ENCODE measurements at places on chromosomes 5 and 9. TPM values are rescaled to one million over a fixed set of nuclear protein-coding genes. Genes with fewer than 3 reads are reported as not detected.

The PCA3 gene
- not detected for total RNA-seq

The FOXD1 gene
- 2.6 TPM for total RNA-seq

The IL13 gene
- total RNA-seq: not detected

The PCDHA10 gene
- 2.9 TPM for total RNA-seq

The GOLGA1 gene
- 23.3 TPM for total RNA-seq

The SCGB3A2 gene
- total RNA-seq: not detected

The HTR4 gene
- total RNA-seq: 3.8 TPM

The OGN gene
- 154 TPM for total RNA-seq

DNA sequence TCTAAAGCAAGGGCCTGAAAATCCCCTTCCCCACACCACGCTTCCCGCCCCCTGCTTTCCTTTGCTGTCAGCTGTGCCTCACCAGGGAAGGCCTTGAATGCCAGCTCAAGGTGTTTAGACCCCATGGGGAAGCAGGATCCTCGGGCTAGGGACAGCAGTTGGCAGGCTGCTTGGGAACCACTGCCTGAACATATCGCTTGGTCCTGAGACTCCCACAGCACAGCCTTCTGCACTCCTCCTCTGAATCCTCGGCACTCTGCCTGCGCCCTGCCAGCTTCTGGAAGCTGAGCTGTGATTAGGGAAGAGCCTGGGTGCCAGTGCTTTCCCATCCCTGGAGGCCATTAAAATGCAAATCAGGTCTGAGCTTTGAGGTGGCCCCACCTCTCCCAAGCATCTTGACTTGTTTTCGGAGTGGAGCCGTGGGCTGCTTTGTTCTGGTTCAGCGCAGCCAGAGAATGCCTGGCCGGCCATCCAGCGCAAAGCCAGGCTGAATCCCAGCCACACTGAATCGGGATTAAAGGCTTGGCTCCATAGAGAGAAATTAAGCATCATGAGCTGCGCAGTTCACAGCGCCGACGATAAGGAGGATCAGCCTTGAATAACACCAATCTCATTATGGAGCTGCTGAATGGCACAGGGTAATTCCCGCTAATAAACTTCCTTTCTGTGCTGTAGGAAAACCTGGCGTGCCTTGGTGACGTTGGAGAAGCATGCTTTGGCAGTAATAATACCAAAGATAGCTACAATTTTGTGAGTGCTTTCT is 40.0 kb downstream of the AMBP start:
- peak; percentile 8 for DNase-seq

- no peak for DNase-seq
These were observed 1.7 kb downstream of the TESK1 start for GRCh38 chr9:35606726-35607125.

DNA sequence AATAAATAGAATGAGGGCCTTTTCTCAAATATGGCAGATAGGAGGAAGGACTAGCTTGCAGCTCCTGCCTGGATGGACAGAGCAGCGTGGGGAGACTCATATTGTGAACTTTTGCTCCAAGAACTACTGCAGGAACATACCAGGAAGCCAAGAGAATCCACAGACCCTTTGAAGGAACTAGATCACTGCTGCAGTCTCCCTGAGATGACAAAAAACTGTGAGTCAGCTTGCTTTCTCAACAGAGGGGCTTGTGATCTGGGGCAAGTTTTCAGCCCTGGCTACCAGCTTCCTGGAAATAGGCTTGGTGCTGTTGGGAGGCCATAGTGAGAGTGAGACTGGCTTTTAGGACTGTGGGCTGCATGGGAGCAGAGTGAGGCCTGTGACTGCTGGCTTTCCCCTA is 170.6 kb upstream of the TRIM32 start:
- DNase-seq: no peak

DNA sequence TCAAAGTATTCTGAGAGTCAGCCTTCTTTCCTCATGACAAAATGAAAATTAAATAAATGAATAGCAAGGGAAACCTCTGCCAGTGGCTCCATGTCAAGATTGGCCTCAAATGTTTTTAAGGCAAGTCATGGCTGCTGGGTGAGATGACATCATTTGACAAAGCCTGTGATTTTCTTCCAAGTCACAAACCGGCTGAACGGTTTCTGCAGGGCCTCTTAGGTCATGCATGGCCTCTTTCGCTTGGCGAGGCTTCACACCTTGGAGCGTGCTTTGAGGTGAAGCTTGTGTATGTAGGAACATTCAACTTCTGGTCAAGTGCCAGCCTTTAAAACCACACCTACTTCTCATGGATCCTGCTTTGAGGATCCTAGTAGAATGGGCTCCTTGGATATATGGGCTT is 161.0 kb upstream of the ZNF618 start:
- DNase-seq: no peak

GRCh38 chr5:154092356-154093141 is 53.8 kb downstream of the MFAP3 start:
- no peak for DNase-seq

GRCh38 chr5:109053995-109054417 is 306.3 kb downstream of the FER start:
- DNase-seq: no peak

GRCh38 chr9:135343837-135344522 is 135.6 kb upstream of the PPP1R26 start:
- DNase-seq: peak; percentile 42

DNA sequence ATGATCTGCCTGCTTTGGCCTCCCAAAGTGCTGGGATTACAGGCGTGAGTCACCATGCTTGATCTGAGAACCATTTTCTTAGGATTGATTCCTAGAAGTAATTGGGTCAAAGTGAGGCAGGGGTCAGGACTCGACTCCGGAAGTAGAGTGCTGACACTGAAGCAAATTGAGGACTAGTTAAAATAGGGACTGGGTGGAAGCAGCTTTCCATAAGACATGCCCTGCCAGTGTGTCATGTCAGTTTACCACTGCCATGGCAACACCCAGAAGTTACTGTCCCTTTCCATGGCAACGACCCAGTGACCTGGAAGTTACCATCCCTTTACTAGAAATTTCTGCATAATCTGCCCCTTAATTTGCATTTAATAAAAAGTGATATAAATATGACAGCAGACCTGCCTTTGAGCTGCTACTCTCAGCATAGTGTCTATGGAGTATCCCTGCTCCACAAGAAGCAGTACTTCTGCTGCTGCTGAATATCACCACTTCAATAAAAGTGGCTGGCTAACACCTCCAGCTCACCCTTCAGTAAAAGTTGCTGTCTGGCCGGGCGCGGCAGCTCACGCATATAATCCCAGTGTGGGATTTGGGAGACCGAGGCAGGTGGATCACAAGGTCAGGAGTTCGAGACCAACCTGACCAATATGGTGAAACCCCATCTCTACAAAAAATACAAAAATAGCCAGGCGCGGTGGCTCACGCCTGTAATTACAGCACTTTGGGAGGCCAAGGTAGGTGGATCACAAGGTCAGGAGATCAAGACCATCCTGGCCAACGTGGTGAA is 47.8 kb upstream of the JADE2 start:
- DNase-seq: no peak

DNA sequence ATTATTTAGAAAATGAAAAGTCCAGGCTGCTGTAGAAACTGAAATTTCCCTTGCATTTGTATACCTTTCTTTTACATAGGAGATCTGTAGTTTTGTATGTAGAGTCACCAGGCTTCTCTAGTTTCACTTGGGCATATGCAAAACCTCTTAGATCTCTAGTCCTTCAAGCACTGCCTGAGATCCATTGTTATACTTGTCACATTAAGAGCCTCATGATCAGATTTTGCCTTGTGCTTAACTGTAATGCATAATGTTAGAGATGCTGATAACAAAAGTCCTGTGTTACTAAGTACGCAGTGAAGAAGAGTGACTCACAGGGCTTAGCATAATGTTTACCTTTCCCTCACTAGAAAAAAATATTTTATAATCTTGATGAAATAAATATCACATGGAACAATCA is 250.2 kb downstream of the CYLC2 start:
- DNase-seq: no peak

DNA sequence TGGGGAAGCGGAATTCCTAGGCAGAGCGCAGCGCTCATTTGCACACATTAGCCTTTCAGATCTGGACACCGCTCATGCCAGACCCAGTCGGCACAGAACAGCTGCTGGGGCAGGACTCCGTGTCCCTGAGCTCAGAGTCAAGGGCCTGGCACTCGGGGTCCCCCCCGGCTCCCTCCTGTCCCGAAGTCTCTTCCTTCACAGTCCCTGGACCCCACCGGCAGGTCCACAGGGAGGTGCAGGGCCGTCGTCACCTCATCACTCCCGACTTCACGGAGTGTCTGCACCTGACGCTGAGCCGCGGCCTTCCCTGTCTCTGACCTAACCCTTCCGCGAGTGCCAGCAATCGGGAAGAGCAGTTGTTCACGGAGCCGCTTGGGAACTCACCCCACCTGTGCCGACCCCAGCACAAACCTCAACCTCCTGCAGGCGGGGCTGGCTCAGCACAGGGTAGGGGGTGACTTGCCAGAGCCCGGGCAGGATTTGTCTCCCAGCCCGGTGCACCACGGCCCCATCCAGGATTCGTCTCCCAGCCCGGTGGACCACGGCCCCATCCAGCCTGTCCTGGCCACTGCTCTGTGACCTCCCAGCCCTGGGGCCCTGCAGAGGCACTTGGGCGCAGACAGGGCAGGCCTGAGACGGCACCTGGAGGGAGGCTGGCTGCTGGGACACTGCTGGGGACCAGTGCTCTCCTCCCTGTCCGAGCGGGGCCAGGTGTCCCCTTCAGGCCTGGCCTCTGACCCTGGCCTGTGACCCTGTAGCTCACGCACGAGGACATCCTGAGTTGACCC is 9.9 kb upstream of the SLC9A3 start:
- no peak for DNase-seq

DNA sequence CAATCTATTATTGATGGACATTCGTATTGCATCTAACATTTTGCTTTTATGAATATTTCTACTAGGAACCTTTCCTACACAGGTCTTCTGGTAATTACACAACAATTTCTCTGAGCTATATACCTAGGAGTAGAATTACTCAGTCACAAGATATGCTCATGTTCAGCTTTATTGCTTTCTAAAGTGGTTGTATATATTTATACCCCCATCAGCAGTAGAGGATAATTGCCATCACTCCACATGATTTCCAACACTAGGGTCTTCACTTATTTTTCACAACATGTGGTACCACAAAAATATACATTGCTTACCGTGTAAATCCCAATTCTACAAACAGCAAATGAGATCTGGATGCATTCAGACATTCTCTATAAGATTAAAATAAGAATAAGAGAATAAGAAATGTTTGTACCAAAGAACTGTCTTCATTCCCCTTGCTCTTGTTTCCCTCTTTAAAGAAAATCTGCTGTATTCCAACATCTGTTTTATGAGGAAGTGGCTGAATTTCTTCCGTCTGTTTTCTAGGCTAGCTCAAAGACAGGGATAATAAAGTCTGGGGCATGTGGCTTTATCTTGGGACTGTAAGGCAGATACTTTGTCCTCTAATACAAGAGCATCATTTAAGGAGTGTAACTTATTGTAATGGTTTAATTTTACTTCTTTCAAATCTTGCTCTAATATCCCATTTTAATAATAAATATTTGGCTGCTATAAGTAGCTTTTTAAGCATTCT is 28.2 kb downstream of the ARL15 start:
- no peak for DNase-seq

- no peak for DNase-seq
These were observed 64.6 kb downstream of the GABRB2 start for GRCh38 chr5:161481922-161482321.

- no peak for DNase-seq
These were observed 5.8 kb upstream of the CARD19 start for GRCh38 chr9:93090091-93090655.

DNA sequence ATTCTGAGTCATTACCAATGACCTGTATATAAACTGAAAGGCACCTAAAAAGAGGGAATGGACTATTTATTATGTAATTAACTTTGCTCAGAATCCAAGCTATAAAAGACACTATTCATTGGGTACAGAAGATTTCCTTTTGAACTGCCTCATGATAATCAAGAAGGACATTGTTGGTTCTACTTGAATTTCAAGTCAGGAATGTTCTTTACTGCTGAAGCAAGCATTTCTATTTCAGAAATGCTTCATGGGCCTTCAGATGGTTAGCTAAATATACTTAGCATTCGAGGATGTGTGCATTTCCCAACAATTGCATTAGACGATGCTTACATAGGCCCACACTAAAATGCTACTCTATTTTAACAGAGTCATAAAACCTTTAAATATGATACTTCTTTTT is 658.2 kb upstream of the DMAC1 start:
- no peak for DNase-seq

DNA sequence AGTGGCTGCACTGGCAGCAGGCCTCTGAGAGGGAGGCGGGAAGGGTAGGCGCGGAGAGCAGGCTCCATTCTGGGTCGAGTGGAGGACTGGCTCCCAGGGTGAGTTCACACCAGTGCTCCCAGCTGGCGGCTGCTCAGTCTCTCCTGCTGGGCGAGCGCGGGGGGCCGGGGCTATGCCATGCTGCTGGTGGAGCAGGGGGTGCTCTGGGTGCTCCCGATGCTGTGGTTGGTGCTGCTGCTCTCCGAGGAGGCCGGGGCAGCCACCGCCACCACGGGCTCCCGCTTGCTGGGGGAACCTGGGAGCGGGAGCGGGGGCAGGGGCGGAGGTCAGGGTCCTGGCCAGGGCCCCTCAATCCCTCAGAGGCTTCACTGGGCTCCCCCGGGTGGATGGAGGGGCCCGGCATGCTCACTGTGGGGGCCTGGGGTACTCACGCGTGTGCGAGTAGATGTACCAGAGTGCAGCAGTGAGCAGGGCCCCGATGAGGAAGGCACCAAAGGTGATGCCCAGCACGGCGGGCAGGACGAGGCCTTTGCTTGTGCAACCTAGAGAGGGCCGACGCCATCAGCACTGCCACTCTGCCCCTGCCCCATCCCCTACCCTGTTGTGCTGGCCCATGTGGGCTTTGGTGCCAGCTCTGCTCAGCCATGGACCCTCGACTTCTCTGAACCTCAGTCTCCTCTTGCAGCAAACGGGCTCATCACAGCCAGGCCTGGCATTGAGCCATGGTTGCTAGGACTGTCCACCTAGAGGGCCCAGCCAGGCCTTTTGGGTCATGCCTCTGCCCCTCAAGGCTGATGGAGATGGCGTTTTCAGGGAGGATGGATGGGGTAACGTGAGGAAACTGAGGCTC is 13.1 kb downstream of the FPGS start:
- DNase-seq: no peak

DNA sequence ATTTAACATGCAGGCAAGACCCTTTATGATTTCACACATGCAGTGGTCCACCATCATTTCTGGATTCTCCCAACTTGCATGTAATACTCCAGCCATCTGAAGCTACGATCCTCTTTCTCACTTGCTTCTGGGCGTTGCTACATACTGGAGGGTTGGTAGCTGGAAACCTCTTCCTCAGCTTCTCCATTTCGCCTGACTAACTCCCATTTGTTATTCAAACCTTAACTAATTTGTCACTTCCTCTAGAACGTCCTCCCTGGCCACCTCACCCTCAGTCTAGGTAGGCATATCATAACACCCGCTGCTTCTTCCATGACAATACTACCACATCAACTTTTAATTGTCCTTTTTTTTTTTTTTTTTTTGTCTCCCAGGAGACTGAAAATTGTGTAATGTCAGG is 72.6 kb upstream of the EQTN start:
- DNase-seq: no peak

Measured in mucosa of gallbladder (tissue), 1 donor.